ENCODE measurements at places on chromosomes 7 and 10.

GRCh38 chr7:41948503-41948902 lies 245.6 kb upstream of the INHBA start:
- no peak for DNase-seq

DNA sequence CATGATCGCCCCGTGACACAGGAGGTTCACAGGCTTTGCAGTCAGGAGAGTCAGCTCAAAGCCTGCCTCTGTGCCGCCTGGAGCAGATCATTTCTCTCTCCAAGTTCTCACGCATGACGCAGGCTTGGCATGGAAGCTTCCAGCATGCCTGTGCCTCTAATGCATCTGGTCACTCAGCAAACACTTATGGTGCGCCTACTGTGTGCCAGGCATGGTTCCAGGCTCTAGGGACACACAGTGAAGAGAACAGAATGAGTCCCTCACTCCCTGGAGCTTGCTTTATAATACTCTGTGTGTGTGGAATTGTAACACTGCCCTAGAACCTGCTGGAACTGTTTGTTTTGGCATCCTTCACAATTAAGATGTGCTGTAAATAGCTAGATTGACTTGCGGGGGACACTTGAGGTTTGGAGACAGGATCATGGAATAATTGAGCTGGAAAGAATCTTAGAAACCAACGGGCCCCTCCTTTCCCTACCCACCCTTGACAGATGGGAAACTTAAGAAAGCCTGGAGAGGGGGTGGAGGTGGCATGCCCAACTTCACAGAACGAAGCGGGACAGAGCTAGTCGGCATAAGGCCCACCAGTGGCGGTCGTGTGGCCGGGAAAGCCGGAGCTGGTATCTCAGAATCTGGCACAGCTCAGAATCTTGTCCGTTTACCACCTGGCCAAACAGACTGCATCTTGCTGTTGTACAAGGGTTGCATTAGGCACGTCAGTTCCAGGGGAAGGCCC lies 4.6 kb upstream of the MYH16 start:
- DNase-seq, result no peak

DNA sequence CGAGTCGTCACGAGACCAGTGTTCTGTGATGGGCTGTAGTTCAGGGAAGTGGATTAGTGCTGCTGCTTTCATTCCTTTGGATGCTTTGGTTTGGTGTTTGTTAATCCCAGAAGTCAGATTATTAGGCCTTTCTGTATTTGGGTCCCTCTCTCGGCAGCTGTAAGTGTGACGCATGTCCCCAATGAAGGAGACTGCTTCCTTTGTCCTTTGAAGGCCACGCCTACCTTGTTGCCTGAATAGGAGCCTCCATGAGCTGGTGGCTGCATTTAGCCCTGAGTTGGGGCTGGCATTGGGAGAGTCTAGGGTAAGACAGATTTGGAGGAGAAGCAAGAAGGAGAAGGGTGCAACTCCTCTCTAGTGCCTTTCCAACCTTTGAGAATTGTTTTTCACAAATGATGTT lies 34.5 kb downstream of the DOCK1 start:
- DNase-seq, result no peak

- DNase-seq, result no peak
Observed at GRCh38 chr10:7193369-7193768, 217.5 kb downstream of the SFMBT2 start.

DNA sequence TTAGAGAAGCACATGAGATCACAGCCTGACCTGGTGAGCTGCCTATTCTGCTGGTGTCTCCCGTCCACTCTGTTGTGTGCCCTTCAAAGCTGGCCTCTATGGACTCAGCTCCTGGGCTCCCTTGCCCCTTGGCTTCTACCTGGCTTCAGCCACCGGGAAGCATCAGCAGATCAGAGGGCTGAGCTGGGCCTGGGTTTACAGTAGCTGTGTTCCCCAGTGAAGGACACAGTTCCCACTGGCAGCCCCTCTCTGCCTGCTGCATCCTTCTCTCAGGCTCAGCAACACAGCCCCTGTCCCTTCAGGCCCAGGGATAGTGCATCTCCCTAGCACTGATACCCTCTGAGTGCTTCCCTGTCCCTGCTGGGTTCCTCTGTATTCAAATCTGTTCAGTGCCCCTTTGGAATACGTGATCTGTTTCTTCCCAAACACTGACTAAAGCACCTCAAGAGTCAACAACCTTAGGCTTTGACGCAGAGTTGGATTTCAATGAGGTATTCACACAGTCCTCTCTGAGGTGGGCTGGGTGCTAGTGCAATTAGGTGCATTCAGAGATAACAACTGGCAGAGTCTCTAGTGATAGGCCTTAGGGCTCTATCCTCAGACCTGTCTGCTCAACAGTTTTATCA lies 109.8 kb downstream of the GRID1 start:
- DNase-seq, result no peak
